Stimulated activated naive CD4-positive, alpha-beta T cell (primary cell): ENCODE measurements at places on chromosomes 7 and 10.

- DNase-seq = no peak
Measured at GRCh38 chr10:106082865-106083264, 1081.6 kb downstream of the SORCS1 start.

- peak; percentile 66 for DNase-seq
Measured at GRCh38 chr7:131108212-131108940, 219.3 kb upstream of the MKLN1 start.

- no peak for DNase-seq
Measured at GRCh38 chr7:2759736-2760097, 71.7 kb downstream of the AMZ1 start.

DNA sequence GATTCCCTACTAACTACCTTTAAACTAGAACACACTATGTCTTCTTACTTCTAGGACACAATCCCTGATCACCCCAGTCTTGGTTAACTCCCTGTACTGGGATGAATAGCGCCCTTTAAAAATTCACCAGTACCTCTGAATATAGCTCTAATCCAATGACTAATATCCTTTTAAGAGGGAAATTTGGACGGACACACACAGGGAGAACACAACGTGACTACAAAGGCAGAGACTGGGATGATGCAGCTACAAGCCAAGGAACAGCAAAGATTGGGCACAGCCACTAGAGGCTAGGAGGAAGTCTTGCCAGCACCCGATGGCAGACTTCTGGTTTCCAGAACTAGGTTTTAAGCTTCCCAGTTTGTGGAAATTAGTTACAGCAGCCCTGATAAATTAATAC is 81.4 kb downstream of the MALSU1 start:
- DNase-seq = no peak

- no peak for DNase-seq
Measured at GRCh38 chr7:134480202-134480601, 21.3 kb upstream of the AKR1B1 start.

- DNase-seq = no peak
Measured at GRCh38 chr10:102396317-102396650, 779 bp downstream of the NFKB2 start.
